Hepatocyte (in vitro differentiated cells): ENCODE measurements at places on chromosomes 4 and X. TPM values are rescaled to one million over a fixed set of nuclear protein-coding genes. Genes with fewer than 3 reads are reported as not detected.

DNA sequence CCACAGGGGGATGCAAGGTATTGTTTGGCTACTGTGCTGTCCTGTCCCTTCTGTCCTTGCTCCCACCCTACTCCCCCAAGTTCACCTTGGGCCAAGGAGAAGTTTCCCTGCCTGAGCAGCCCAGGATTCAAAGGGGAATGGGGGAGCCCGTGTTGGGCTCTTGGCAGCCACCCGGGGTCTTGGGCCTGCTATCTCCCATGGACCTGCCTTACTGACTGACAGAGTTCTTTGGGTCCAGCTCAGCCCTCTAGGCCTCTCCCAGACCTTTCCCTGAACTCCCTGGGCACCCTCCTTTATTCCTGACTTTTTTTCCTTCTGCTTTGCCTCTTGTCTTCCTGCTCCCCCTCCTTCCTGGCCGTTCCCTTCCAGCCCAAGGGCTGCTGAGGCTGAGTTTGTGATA, 67.4 kb downstream of the STARD8 start:
- DNase-seq: no peak

GRCh38 chr4:30586850-30587249, 133.3 kb upstream of the PCDH7 start:
- no peak for DNase-seq

GRCh38 chrX:47749185-47749967, 87.3 kb upstream of the ZNF81 start:
- no peak for DNase-seq

GRCh38 chr4:165199286-165199685, 8.1 kb upstream of the KLHL2 start:
- DNase-seq: no peak

GRCh38 chrX:15343075-15343476, 7.8 kb upstream of the PIGA start:
- DNase-seq: peak; percentile 73

- DNase-seq: peak; percentile 32
Observed at GRCh38 chr4:73662709-73663546, 42.7 kb upstream of the RASSF6 start.

- DNase-seq: no peak
Observed at GRCh38 chr4:17997129-17997528, 24.4 kb downstream of the LCORL start.

DNA sequence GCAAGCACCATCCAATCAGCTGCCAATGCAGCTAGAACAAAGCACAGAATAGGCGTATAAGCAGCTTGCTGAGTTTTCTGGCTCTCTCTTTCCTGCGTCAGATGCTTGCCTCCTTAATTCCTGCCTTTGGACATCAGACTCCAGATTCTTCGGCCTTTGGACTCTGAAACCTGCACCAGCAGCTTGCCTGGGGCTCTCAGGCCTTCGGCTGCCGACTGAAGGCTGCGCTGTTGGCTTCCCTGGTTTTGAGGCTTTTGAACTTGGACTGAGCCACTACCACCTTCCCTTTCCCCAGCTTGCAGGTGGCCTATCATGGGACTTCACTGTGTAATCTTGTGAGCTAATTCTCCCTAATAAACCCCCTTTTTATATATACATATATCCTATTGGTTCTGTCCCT, 6.1 kb downstream of the TMEM192 start:
- DNase-seq: peak; percentile 61

GRCh38 chrX:17448188-17448587, 73.2 kb downstream of the NHS start:
- no peak for DNase-seq

DNA sequence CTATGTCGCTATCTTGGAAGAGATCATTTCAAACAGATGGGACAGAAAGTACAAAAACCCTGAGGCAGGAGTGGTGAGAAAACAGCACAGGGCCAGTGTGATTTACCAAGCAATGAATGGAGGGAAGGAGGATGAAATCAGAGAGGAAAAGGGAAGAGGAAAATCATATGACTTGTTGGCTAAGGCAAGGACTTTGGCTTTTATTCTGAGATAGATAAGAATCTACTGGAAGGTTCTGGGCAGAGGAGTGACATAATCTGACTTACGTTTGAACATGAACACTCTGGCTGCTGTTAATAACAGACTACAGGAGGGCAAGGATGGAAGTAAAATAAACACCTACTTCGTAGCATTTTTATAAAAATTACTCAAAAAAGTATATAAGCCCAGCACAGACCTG, 207.8 kb upstream of the SLC7A11 start:
- peak; percentile 11 for DNase-seq

GRCh38 chrX:24253030-24253429, 60.8 kb downstream of the SUPT20HL2 start:
- DNase-seq: peak; percentile 62

The PNMA3 gene
- total RNA-seq: 14.4 and 19.1 TPM in 2 replicates

The CFAP47 gene
- 0.13 and 1.8 TPM in 2 replicates for total RNA-seq
